Tibial nerve (tissue), 4 donors: ENCODE measurements at places on chromosomes 16 and 17.

DNA sequence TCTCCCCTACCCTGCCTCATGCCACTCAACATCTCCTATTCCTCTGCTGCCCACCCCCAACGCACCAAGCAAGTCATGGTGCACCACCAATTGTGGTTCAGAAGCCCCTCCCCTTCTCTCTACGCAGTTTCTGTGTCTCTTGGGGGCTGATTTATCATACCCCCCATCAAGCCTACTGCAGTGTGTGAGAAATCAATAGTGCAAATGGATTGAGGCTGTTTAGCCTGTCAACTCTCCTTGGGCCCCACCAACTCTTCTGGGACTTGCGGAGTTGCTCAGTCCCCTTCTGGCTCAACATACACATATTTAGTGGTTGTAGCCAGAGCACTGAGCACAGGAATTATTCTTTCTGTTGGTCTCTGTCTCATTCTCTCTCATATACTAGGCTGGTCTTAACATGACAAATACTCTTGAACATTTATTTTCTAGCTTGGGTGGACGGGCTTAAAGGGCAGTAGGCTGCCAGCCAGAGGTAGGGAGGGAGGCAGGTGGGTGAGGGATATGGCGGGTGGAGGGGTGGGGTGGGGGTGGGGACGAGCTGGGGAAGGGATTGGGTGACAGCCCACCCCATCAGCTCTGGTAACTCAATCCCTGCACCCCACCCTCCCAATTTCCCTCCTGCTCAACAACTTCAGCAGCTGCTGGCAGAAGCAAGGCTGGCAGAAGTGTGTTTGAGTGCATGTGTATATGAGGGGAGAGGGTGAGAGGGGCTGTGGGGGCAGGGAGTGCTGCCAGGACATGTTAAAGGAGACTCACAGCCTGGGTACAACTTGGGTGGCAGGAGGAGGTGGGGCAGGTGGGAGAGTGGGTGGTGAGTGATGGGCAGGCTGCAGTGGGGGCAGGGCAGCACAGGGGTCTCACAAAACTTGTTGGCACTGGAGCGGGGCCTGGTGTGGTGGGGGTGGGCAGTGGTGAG lies 4.9 kb downstream of the RARA start:
- DNase-seq, result no peak

GRCh38 chr17:6245301-6246177 lies 175.4 kb downstream of the WSCD1 start:
- DNase-seq, result no peak

DNA sequence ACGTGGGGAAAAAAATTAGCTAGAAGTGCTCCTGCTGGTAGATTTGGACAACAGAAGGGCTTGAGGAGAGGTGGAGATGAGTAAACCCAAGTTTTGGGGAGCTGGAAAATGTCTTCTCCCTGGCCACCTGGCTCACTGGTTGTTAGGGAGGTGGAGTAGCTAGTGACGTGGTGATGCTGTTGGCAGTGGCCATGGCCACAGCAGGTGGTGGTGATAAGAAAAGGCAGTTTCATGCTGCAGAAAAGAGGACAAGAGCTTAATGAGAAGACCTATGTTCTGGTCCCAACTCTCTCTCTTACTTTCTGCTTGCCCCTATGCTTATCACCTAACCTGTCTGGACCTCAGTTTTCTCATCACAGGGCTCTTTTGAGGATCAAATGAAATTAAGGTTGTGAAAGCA lies 223.5 kb upstream of the N4BP1 start:
- DNase-seq, result no peak

GRCh38 chr16:51655249-51655648 lies 504.2 kb upstream of the SALL1 start:
- no peak for DNase-seq

DNA sequence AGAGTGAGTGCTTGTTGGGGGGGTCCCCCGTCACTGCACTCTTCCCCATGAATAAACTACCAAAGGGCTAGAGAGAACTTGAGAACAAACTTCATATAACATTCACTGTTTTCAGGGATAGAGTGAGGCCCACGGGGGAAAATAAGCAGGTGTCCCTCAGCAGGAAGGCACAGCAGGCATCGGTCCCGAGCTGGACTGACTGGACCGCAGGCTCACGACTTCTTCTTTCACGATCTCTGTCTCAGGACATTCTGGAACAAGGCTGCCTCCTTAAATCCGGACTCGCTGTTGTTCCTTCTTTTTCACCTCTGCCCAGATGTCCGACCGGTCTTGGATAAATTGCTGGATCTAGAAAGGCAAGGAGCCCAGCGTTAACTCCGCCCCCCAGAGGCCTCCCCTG lies 14.8 kb downstream of the CCDC42 start:
- no peak for DNase-seq

DNA sequence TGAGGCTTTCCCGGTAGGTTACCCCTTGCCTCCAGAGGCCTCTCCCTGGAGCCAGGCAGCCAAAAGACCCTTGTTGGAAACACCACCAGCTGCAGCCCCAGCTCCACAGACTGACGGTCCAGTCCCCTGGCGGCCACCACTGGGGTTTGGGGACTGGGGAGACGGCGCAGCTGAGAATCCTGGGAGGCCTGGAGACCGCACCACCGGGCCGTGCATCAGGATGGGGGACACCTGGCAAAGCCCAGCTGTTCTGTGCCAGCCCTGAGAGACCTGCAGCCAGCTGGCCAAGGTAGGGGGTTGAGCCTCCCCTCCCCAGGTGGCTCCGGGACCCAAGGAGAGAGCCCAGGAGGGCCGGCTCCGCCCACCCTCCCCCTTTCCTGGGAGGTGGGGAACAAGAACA lies 8.3 kb upstream of the SLC38A10 start:
- DNase-seq, result no peak

DNA sequence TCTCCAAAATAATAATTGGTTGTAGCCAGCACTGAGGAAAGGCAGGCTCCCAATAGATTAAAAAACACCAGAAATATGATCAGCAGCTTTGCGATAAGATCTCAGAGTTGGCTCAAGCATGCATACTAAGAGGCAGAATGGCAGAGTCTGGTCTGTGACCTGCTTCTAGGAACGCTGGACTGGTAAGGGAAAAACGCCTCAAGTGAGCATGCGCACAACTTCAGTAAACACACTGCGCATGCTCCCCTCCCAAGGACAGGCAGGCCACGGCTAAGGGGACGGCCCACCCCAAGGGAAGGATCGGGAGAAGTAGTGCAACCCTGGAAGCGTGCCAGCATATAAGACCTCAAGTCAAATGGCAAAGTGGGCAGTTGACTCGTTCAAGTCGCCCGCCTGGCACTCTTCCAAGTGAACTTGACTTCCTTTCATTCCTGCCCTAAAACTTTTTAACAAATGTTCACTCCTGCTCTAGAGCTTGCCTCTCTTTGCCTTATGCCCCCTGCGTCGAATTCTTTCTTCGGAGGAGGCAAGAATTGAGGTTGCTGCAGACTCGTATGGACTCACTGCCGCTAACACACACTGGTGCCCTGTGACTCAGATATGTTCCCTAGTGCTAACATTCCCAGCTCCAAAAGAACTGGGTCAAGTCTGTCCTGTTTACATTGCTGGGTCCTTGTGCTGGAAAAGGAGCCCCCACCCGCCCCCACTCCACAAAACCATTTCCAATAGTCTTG lies 22.4 kb upstream of the PRM1 start:
- DNase-seq, result no peak

DNA sequence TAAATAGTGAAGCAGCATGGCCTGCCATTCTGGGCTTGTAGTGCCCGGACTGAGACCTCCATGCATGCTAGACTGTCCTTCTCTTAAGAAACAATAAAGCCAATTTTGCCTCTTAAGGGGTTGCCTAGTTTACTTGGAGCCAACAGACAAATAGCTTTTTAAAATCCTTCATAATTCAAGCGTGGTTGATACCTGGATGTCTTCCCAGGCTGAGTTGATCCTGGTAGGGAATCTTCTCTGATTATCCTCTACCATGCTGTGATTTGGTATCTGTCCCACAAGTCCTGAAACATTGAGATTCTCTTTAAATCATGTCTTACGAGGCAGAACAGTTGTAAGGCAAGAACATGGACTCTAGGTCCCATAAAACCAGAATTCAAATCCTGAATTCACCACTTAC lies 359.6 kb upstream of the CCL2 start:
- DNase-seq, result no peak

- no peak for DNase-seq
Measured at GRCh38 chr16:66427036-66427860, at the start of gene BEAN1. BEAN1 (plus strand) TSS chr16:66427295; CDS start chr16:66437677, 10,382 bp downstream.

GRCh38 chr17:67074781-67075180 lies 30.4 kb downstream of the CACNG1 start:
- DNase-seq, result no peak

DNA sequence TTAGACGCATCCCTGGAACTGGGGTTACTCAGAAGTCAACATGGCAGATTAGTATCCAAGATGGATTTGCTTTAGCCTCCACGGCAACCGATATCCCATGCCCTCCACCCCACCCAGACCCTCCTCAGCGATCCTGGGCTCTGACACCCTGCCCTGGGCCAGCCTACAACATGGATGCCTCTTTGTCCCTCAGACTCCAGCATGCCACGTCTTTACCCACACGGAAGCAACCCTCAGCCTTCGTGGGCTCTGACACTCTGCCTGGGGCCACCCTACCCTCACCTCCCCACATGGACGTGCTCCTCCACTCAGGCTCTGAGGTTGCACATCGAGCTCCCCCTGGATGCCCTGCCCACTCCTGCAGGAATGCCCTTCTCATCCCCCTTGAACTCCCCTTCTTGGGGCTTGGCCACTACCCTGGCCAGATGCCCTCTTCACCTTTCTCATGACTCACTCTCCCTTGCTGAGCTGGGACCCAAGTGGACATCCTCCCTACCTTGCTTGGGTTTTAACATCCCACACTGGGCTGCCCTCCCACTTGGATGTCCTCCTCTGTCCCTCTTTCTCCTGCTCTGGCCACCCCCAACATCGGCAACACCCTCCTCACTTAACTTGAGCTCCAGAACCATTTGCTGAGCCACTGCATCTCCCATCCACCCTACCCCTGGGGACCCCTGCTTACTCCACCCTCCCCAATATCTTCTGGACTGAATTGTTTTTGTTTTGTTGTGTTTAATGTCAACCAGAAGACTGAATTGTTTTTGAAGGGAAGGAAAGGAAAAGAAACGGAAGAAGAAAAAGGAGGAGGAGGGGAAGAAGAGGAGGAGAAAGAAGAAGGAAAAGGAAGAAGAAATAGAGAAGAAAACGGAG lies 18.3 kb upstream of the TMEM92 start:
- DNase-seq, result no peak

DNA sequence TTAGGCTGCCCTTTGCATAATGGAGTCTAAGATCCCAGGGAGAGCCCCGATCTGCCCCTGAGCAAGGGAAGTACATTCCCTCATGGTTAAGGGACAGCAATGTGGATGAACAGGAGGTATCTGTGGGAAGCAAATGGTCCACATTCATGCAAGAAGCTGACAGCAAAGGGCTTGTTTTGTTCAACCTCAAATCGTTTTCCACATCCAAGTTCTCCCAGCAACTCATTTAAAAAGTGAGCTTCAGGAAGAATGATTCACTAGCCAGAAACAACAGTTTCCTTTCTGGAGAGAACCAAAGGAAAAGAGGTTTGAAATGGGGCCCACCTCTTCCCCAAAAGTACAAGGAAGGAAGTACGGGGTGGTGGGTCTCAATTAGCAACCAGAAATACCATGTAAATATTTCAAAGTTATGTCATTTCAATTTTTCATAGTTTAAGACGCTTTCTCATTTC lies 9.4 kb downstream of the HSPB9 start:
- no peak for DNase-seq

DNA sequence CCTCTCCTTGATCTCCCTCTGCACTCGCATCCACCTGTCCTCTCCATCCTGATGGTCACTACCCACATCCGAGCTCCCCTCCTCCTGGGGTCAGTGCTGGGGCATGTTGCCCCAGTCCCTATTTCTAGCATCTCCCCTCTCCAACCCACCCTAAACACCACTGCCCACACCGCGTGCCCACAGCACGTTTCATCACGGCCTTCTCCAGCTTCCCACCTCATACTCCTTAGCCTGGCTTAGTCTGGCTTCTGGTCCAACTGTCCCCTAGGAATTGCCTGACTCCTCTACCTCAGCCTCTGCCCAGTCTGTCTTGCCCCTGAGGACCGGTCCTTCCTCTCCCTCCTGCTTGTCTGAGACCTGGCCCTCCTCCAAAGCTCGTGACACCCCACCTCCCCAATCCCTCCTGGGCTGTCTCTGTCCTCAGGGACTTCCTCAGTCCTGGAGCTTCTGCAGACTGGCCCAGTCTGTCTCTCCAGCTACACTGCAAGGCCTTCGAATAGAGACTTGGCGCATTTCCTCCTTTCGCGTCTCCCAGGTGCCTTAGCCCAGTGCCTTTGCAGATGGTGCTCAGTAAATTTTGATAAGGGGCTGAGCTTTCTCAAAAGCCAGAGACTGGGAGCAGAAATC lies 4.9 kb downstream of the ALOX15 start:
- DNase-seq, result no peak

- no peak for DNase-seq
Measured at GRCh38 chr17:73841431-73842060, 197.3 kb upstream of the SDK2 start.

GRCh38 chr17:49547566-49547965 lies 28.1 kb upstream of the NXPH3 start:
- peak; percentile 64 for DNase-seq

DNA sequence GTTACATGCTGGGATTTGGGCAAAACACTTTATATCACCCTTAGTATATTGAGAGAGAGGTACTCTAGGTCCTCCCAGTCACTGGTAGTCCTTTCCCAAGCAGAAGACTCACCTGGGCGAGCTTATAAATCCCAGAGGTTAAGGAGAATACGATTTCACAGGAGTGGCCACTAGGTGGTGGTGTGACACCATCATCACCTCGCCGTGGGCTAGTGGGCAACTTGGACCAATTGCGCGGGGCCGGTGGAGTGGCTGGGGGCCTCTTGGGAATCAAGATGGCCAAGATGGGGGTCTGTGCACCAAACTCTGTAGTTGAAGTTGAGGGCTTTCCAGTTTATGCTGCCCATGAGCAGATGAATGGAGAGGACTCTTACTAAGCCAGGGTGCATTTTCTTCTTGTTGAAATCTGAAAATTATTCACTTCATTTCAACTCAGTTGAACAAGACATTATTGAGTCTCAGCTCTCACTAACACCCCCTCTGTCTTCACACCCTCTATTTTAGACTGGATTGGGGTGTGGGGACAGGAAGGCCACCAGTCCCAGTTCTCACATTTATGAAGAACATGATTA lies 38.2 kb upstream of the PIRT start:
- peak; percentile 39 for DNase-seq

GRCh38 chr17:54237911-54238515 lies 415.3 kb downstream of the KIF2B start:
- DNase-seq, result no peak

DNA sequence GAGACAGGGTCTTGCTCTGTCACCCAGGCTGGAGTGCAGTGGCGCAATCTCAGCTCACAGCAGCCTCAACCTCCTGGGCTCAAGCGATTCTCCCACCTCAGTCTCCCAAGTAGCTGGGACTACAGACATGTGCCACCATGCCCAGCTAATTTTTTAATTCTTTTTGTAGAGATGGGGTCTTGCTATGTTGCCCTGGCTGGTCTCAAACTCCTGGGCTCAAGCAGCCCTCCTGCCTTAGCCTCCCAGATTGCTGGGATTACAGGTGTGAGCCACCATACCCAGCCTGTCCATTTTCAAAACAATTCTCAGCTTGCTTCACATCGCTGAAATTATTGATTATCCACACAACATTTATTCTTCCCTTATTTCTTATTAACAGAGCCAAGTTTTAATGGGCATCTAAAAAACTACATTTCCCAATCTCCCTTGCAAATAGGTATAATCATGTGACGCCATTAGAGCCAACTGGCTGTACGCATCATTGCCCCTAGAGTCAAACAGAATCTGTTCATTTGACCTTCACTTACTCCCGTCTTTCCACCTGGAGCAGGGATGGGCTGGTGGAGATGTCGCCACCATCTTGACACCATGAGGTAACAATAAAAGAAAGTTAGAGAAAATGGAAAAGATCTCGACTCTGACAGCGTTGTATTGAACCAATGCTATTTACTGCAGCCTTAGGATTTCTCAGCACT lies 148.0 kb upstream of the FOXF1 start:
- no peak for DNase-seq

- DNase-seq, result no peak
Measured at GRCh38 chr16:82421851-82422250, 204.9 kb upstream of the CDH13 start.
